Mesothelial cell of epicardium (in vitro differentiated cells): ENCODE measurements at places on chromosomes 2 and 18.

- no peaks in the 10 kb centered on the region for H3K36me3 ChIP-seq
- peaks cover 26% of the 10 kb centered on the region for H3K27me3 ChIP-seq
- H3K27ac ChIP-seq: peak overlapping the region; percentile 64
- H3K4me1 ChIP-seq: peaks cover 11% of the 10 kb centered on the region
Measured at GRCh38 chr18:44143072-44143471, 537.6 kb upstream of the SETBP1 start.

- H3K27me3 ChIP-seq: no peaks in the 10 kb centered on the region
- H3K27ac ChIP-seq: peak overlapping the region; percentile 71
- DNase-seq: no peak
- no peaks in the 10 kb centered on the region for H3K36me3 ChIP-seq
Measured at GRCh38 chr2:67318993-67319481, 78.1 kb upstream of the ETAA1 start.

DNA sequence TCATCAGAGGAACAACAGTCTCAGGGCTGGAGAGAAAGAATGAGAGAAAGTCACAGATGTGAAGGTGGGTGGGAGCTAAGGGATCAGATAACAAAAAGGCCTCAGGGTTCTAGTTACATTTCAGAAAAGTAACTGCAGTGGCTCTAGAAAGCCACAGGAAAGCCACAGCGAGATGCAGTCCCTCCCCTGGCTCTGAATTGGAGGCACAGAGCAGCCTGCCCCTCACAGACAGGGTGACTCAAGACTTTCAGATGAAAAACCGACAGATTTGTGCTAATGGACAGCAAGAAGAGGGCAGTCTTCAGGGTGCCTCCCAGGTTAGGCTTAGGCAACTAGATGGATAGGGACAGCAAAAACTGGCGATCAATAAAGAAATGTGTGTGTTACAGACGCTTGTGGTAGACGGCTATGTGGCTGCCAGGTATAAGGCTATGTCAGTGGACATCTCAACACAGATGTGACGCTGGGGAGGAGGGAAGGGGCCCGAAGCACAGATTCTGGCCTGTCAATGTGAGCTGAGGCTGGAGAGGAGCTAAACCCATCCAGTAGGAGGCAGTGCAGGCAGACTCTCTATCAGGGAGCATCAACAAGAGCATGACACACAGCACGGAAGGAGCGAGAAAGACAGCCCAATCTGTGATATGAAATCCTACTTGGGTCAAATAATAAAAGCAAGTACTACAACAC is 26.2 kb downstream of the UNC50 start:
- peaks cover 10% of the 10 kb centered on the region for H3K4me1 ChIP-seq
- H3K27ac ChIP-seq: peak overlapping the region; percentile 43
- no peak for DNase-seq
- no peaks in the 10 kb centered on the region for H3K27me3 ChIP-seq
- peaks cover 6% of the 10 kb centered on the region for H3K36me3 ChIP-seq

DNA sequence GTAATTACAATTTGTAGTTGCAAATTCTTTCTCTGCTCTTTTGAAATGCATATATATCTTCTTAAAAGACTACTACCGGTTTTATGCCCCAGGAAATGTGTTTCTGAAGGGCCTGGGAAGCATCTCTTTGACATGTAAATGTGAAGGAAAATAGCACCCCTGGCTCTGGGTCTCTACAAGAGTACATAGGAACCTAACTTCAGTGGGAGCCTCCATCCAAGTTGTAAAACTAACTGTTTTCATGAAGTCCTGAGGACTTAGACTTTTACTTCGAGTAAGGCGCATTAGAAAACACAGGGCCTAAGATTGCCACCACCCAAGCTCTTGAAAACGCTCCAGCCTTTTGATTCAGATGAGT is 99.4 kb downstream of the CBLN2 start:
- no peaks in the 10 kb centered on the region for H3K4me1 ChIP-seq
- no peak overlapping the region for H3K4me3 ChIP-seq
- H3K27me3 ChIP-seq: peaks cover 37% of the 10 kb centered on the region
- H3K27ac ChIP-seq: no peak overlapping the region
- no peaks in the 10 kb centered on the region for H3K36me3 ChIP-seq

GRCh38 chr2:101386599-101387150 is 628 bp downstream of the CREG2 start:
- H3K36me3 ChIP-seq: no peaks in the 10 kb centered on the region
- no peak for DNase-seq
- H3K4me3 ChIP-seq: peak overlapping the region; percentile 62
- H3K27ac ChIP-seq: no peak overlapping the region

DNA sequence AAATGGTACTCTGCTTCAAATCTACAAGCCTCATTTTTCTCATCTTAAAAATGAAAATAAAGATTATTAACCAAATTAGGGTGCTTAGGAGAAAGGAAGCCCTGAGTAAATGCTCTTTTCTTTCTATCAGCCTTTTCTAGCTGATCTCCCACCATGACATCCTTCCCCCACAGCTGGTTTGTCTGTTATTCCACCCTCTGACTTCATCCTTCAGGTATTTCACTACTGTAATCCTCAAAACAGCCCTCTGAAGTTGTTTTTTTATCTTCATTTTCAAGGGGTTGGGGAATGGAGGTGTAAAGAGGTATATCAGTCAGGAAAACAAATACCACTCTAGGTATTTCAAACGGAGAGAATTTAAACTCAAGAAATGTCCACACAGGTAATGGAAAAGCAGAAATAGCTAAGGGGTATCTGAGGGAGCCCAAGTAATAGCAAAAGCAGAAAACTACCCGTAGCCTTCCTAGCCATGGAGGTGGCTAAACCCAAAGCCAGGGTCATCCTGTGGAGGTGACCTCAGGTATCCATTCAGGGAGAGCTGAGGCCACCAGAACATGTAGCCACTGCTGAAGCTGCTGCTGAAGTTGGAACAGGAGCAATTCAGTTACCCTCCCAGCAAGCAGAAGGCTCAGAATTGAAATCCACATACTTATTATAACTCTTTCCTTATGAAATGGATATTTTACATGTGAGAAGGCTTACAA is 990.9 kb upstream of the ACVR2A start:
- DNase-seq: no peak
- H3K36me3 ChIP-seq: no peaks in the 10 kb centered on the region
- H3K27ac ChIP-seq: peak overlapping the region; percentile 62
- no peaks in the 10 kb centered on the region for H3K27me3 ChIP-seq
- peaks cover 8% of the 10 kb centered on the region for H3K4me1 ChIP-seq
- H3K4me3 ChIP-seq: no peak overlapping the region

DNA sequence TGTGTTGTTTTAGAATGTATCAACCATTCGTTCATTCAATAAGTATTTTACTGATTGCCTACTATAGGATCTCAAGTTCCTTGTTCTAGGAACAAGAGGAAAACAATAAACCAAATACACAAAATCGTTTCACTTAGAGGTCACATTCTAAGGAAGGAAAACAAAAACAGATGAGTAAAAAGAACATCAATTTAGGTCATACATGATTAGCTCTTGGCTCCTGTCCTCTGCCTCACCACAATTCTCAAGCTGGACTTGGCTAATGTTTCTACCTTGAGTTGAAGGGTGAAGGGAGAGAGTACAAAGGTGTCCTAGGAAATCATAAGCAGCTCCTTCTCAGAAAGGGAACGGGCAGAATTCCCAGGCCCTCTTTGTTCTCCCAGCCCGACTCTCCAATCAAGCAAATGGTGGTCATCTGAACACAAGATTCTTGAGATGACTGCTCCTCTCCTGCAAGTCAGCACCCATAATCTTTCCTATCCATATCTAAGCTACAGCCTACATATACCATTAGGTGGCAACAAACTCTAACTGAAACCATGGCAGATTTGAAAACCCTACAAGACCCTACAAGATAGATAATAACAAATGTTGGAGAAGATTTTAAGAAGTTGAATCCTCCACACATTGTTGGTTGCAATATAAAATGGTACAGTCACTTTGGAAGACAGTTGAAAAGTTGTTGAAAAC is 76.0 kb downstream of the CBLN2 start:
- H3K4me3 ChIP-seq: no peak overlapping the region
- H3K4me1 ChIP-seq: no peaks in the 10 kb centered on the region
- DNase-seq: no peak
- H3K36me3 ChIP-seq: no peaks in the 10 kb centered on the region
- peaks cover 2% of the 10 kb centered on the region for H3K27me3 ChIP-seq
- no peak overlapping the region for H3K27ac ChIP-seq

DNA sequence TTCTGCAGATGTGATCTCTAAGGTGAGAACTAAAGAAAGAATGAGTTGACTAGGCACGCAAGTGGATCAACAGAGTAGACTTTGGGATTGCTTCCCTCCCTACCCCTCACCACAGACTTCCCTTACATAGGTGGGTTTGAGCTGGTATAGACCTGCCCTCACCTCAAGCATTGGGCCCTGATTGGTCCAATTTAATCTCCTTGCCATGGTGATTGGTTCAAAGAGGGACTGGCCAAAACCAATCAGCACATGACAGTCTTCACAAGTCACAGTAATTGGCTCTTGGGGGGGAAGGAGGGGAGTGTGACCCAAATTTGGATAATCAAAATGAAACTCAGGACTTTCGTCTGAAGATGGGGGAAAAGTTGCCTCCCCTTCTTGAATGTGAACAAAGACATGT is 36.6 kb upstream of the LNPK start:
- peaks cover 4% of the 10 kb centered on the region for H3K4me1 ChIP-seq
- H3K27me3 ChIP-seq: peaks cover 26% of the 10 kb centered on the region
- no peak overlapping the region for H3K4me3 ChIP-seq
- H3K36me3 ChIP-seq: no peaks in the 10 kb centered on the region
- no peak for DNase-seq

GRCh38 chr2:224041554-224041953 is 2.5 kb upstream of the SERPINE2 start:
- H3K36me3 ChIP-seq: no peaks in the 10 kb centered on the region
- peaks cover 75% of the 10 kb centered on the region for H3K27me3 ChIP-seq
- peaks cover 21% of the 10 kb centered on the region for H3K4me1 ChIP-seq
- no peak overlapping the region for H3K27ac ChIP-seq

GRCh38 chr18:63218472-63218871 is 101.1 kb downstream of the BCL2 start:
- no peak overlapping the region for H3K4me3 ChIP-seq
- H3K27ac ChIP-seq: no peak overlapping the region
- peaks cover 3% of the 10 kb centered on the region for H3K36me3 ChIP-seq
- H3K27me3 ChIP-seq: no peaks in the 10 kb centered on the region

DNA sequence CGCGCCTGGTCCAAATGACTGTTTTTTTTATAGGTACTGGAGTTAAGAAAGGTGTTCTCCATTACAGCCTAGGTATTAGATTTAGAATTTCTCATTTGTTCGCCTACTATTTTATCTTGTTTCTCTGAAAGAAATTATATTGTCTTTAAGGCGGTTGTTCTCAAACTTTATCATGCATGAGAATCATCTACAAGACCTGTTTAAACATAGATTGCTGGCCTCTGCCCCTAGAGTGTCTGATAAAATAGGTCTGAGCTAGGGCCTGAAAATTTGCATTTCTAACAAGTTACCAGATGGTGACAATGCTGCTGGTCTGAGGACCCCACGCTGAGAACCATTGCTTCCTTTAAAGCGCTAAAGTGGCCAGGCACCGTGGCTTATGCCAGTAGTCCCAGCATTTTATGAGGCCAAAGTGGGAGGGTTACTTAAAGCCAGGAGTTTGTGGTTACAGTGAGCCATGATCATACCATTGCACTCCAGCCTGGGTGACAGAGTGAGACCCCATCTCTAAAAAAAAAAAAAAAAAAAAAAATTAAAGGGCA is 34.0 kb upstream of the RNF138 start:
- no peaks in the 10 kb centered on the region for H3K4me1 ChIP-seq
- H3K4me3 ChIP-seq: no peak overlapping the region
- no peaks in the 10 kb centered on the region for H3K27me3 ChIP-seq
- H3K36me3 ChIP-seq: no peaks in the 10 kb centered on the region
- no peak for DNase-seq
